ENCODE measurements at places on chromosomes 5 and 9.

- DNase-seq, result peak; percentile 46
Observed at GRCh38 chr9:33225319-33226147, 14.4 kb upstream of the SPINK4 start.

DNA sequence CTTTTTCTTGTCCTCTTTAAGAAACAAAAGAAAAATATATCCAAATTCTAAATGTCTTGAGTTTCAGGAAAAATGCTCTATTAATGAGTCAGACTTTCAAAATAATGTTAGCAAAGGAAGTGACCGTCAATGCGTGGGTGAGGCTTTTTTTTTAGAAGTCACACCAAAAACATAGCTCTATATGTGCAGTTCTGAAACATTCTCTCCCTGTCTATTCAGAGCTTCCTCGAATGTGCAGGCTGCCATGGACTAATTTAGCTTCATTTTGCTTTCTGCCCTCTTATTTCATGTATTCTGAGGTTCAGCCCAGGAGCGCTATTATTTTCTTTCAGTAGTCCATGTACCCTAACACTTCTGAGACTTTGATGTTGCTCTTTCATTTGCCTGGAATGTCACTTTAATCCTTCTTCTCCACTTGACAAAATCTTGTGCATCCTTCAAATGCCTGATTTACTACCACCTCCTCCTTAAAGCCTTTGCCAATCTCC, 72.5 kb upstream of the RASA1 start:
- no peak for DNase-seq

DNA sequence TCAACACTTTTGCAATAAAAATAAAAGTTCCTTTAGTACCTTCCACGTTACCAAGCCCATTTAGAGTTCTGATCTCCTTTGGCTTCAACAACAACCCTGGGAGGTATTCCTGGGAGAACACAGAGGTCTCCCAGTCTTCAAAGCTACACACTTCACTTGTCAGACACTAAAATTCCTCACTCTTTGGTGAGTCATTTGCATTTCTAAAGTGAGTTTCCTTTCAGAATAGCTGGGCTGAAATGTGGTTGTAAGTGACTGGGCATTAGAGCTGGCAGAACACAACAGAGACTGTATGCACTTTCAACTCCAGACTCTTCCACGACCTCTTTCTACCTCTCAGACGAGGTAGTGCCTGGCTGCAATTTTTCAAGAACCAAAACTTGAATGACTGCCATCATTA, 11.5 kb upstream of the F2RL1 start:
- no peak for DNase-seq

GRCh38 chr9:112784020-112784785, 33.6 kb downstream of the SNX30 start:
- DNase-seq, result peak; percentile 7

DNA sequence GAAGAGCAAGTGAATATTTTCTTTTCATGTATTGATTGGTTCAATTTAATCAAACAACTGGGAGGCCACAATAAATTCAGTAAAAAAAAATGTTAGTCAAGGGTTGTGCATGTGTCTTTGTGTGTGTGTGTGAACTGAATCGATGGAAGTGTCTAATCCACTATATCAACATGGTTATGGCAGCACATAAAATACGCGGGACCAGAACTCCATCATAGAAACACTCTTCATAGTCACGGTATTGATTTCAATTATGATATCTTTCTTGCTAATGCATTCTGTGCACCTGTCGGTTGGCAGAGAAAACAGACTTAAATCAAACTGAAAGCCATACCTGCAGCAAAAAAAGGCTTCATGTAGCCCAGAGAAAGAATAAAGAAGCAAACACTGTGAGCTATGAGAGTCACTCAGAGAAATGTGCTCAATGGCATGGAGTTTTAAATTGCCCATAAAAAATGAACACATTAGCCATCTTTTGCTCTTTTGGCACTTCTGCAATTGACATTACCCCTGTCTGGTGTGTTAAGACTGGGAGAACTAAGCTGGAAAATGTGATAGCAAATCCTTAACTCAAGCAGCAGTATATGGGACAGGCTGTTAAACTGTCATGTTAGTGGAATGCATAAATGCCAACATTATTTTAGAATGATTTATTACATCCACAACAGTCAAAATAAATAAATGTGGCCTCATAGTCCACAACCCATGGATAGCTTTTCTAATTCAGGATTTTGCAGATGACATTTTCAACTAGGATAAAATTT, 642.4 kb upstream of the C9orf72 start:
- DNase-seq, result peak; percentile 26

GRCh38 chr9:98248737-98249474, 6.5 kb downstream of the TBC1D2 start:
- no peak for DNase-seq

DNA sequence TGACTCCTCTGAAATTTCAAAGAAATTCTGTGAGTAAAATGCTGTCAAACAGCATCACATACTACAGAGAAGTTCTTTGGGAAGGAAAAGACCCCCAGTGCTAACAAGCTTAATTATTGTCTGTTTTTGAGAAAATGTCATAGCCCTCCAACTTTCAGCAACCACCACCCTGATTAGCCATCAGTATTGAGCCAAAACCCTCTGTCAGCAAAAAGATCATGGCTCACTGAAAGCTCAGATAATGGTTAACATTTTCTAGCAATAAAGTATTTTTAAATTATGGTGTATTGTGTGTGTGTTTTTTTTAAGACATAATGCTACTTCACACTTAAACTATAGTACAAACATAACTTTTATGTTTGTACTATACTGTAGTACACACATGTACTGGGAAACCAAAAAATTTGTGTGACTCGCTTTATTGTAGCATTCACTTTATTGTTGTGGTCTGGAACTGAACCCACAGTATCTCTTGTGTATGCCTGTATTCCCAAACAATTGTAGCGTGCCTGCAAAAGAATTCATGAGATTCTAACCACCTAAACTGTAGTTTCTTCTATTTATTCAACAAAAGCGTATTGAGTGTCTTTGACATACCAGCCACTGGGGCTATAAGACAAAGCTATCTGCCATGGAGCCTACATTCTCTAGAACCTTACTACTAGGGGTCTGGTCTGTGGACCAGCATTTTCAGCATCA, 31.6 kb downstream of the TLE4 start:
- DNase-seq, result no peak

DNA sequence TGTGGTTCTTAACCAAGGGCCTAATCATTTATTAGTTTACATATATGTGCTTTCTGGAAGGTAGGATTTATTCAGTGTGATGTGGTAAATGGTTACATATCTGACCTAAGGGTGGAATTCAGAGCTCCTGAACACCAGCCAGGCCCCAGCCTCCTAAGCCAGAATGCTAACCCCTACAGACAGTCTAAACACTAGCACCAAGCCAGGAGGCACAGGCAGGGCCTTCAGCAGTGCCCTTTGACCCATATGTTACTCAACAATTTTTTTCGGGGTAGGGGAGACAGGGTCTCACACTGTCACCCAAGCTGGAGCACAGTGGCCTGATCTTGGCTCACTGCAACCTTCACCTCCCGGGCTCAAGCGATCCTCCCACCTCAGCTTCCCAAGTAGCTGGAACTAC, 40.3 kb downstream of the PRKACG start:
- no peak for DNase-seq
